ENCODE measurements at places on chromosomes 3 and 15.

GRCh38 chr3:117526470-117527079, 817.0 kb downstream of the TUSC7 start:
- DNase-seq, result peak; percentile 21

DNA sequence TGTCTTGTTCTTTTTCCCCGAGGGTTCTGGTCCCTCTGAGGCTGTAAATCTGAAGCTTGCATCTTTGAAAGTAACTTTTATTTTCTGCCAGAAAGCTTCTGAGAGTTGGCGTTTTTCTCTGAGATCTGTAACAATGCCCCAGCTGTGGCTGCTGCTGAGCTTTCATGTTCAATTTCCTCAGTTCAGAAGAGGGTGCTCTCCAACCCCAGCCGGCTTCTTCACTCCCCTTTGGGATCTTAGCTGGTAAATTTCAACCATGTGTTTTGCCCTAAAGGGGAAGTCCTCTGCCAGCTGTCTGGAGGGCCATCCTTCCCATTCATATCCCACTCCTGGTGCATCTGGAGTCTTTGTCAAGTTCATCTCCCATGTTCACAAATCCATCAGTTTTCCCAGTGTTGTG, 18.3 kb upstream of the CFAP100 start:
- no peak for DNase-seq

GRCh38 chr3:157460253-157460652, 23.6 kb downstream of the PTX3 start:
- no peak for DNase-seq

DNA sequence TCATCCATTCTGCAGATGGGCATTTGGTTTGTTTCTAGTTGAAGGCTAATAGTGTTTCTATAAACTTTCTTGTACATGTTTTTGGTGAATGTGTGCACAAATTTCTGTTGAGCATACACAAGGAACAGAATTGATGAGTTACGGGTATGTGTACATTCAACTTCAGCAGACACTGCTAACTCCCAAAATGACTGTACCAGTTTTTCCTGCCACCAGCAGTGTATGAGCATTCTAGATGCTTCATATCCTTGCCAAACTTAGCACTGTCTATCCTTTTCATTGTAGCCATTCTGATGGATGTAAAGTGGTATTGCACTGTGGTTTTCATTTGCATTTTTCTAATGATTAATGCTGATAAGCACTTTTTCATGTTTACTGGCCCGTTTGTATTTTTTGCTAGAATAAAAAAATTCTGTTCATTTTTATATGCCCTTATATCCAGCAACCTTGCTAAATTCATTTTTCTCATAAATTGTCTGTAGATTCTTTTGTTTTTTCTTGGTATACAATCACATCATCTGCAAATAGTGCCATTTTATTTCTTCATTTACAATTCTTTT, 110.2 kb downstream of the ATP1B3 start:
- no peak for DNase-seq

- DNase-seq, result no peak
These were observed 192.7 kb upstream of the SLC2A2 start for GRCh38 chr3:171219258-171219657.

DNA sequence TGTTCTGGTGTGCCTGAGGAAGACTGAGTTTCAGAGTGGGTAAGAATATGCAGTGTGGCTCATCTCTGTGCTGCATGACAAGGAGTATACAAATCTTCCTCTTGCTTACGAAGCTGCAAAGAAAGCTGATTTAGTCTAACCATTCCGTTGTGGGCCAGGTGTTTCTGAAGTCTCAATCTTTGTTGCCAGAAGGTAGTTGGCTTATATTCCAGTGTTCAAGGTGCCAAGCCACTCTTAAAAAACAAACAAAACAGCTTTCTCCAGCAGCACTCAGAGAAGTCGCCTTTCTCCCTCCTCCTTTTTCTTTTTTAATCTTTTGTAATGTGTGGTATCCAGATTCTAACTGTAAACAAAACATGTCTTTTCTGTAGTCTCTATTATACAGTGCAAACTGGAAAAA, 872.4 kb downstream of the NAALADL2 start:
- no peak for DNase-seq

DNA sequence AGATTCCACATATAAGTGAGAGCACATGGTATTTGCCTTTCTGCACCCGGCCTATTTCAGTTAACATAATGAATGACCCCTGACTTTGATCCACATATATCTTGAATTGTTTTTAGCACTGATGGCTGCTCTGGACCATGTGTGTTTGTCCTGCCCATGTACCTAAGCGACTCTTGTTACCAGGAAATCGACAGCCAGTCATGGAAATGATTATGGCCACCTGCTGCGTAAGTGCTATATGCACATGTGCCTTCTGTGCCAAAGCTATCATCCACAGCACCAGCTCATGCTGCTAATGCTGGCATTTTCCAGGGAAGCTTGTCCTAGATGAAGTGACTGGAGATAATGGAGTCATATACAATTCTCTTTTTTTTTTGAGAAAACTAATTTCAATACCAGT, 103.7 kb downstream of the PEX5L start:
- DNase-seq, result no peak

GRCh38 chr15:42365921-42366550, 6.7 kb downstream of the CAPN3 start:
- no peak for DNase-seq

- no peak for DNase-seq
These were observed 8.3 kb upstream of the SLC12A8 start for GRCh38 chr3:125220727-125221429.

DNA sequence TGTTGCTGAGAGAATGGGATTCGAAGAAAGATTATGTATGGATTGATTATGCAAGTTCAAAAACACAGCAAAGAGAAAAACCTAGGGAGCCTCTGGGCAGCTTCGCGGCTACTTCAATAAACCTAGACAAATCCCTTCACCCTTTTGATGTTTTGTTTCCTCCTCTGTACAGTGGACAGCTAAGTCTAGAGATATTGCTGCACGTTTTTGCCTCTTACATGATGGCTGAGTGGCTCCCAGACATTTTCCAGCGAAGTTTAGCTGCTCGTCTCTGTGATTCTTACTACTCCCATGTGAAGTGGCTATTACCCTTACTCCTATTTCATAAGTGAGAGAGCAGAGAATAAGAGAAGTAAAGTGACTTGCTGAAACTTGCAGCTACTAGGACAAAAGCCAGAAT, 695.0 kb upstream of the GRM7 start:
- no peak for DNase-seq

DNA sequence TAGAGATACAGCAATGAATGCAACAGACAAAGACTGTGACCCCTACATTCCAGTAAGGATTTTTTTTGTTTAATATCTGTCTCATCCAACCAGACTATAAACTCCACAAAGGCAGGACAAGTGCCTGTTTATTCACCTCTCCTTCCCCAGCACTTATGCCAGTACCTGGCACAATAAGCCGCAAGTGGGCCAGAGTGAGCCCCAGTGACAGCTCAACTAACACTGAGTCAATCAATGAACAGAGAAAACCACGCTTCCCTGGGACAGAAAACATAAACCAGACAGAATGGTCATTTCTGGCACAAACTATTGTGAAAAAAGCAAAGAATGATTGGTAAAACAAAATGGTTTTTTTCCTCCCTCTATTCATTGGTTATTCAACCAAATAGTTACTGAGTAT, 52.2 kb downstream of the RYK start:
- DNase-seq, result no peak

DNA sequence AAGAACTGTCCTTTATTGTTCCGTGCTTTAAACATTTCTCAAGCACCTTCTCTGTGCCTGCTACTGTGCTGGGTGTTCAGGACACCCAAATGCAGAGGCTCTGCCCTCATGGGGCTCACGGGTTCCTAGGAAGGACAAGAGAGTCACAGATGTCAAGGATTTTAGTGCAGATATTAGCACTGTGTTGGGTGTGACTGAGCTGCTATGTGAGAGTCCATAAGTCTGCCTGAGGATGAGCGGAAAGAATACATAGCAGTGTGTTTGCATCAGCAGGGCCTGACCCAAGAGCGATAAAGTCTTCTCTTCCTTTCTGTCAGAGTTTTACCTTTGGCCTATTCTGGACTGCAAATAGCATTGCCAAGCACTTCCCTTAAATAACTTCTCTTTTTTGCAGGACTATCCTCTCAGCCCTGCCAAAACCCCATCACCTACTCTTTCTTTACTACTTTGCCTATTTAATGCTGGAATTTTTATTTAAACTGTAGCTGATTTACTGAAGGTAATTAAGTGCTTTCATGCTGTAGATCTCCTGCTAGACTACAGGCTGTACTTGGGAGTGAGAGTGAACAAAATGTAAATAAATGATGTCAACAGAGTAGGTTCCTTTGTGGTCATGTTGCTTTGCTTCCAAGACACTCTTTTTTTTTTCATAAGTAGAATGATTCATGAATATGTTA, 459.4 kb upstream of the TPRG1 start:
- peak; percentile 5 for DNase-seq

DNA sequence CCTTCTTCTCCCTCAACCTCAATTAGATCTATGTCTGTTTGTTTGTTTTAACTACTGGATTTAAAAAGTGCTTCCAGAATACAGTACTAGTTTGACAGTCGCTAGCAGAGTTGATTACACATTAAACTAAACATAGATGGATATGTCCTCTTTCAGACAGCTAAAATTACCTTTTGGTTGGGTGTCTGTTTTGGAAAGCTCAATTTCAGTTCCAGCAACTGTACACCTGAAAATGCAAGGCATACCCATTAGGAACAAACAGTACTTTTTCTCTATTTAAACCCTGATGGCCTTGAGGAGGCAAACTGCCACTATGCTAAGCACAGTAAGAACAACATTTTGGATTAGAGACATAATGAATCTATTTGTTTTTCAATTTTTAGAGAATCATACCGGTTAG, 234.4 kb downstream of the UNC13C start:
- DNase-seq, result no peak

- no peak for DNase-seq
These were observed 130.3 kb downstream of the ATP8B4 start for GRCh38 chr15:49988766-49989165.

- DNase-seq, result no peak
These were observed 35.6 kb downstream of the SETMAR start for GRCh38 chr3:4338751-4339150.

DNA sequence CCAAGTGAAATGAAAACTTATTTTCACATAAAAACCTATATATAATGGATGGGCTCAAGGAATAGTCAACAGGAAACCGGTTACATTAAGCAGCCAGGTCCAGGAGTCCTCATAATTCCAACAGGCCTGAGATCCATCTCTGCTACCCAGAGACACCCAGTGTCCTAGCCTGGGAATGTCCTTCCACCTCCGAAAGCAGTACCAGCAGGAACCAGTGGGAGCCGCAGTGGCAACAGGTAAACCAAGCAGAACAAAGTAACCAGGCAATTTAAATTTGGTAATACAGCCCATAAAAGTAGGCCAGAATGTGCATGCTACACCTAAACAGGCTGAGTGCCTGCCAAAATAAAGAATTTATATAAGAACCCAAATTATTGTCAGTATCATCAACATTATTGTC, 195.6 kb downstream of the ZBBX start:
- DNase-seq, result peak; percentile 2

- DNase-seq, result no peak
These were observed 554.2 kb upstream of the KCNMB2 start for GRCh38 chr3:177982034-177982433.

- DNase-seq, result no peak
These were observed 12.8 kb downstream of the GCSAM start for GRCh38 chr3:112119962-112120836.

DNA sequence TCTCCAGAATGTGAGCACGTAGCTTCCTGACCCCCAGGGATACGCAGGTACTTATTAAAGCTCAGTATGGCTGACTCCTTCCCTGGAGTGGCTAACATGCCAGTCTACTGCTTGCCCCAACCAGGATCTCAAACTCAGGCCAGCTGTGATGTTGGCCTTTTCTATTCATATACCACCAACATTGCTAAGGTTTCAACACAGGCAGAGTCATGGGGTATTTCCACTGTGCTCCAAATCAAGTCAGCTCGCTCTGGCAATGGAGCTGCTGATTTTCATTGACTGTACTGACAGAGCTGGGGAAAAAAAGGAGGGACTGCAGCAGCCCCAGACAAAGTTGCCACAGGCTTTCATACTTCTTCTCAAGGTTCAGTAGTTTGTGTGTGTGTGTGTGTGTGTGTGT, 87.0 kb downstream of the CFAP20DC start:
- DNase-seq, result no peak

DNA sequence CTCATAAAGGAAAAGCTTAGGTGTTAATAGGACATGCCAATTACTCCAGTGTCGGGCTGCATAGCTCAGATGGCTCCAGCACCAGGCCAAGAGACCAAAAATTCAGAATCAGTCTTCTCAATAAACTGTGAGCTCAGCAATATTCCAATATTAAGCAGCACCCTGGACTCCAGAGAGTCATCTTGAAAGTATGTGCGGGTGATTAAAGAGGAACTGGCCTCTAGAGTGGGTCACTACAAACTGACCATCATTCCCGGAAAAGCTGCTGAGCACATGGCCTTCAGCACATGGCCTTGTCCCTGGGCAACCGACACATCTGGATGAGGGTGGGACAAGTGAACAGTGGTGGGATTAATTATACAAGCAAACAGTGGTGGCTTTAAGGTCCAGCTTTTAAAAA, 59.0 kb downstream of the MAGI1 start:
- no peak for DNase-seq

DNA sequence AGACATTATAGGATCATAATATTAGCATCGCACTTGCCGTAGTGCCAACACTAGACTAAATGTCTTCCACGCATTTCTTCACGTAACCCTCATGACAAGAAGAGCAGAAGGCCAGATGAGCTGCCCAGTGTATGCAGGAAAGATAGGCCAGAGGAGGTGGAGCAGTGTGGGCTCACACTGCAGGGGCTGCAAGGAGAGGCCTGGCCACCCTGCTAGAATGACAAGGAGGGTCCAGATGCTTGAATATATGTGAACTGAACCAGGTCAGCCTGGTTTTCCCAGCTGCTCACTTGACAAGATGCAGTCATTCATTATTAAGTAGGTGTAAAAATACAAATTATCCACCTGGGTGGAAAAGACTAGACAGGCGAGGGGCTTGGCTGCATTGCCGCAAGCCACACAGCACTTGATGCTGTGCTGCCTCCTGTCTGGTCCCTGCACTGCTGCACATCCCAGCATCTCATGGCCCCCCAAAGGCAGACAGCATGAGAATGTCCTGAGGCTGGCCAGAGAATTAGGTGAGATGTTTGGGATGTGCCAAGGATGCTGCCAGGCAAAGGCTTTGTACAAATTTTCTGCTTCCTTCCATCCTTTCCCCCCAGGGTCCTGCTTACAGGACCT, 115.2 kb downstream of the NTRK3 start:
- no peak for DNase-seq

DNA sequence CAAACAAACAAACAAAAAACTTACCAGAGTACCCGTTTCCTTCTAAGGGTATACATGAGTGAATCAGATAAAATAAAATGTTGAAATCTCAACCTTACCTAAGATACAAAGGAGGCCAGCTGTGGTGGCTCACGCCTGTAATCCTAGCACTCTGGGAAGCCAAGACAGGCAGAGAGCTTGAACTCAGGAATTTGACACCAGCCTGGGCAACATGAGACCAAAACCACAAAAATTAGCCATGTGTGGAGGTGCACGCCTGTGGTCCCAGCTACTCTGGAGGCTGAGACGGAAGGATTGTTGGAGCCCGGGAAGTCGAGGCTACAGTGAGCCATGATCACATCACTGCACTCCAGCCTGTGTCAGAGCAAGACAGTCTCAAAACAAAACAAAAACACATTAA, 11.0 kb upstream of the FAM219B start:
- no peak for DNase-seq
